NCI-H1694 treated with DMSO at 0.1 percent for 48 hours (cell line): ENCODE measurements at places on chromosomes 16 and 17.

DNA sequence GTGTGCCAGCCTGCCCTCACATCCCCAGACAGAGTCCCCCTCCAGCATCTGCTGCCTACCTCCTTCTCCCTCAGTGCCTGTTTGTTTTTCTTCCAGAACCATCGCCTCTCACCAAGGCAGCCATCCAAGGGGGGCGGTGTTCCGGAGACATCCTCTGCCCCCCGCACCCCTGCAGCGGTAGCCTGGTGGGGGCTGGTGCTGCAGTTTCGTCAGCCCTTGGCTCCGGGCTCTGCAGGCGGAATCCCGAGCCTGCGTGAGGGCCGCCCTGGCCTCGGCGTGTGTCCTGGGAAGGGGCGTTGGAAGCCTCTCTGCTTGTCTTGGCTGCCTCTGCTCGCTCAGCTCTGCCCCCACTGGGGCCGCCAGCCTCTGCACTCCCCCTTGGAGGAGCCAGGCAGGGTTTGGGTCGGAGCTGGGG lies 126.0 kb upstream of the CIBAR2 start:
- DNase-seq = peak; percentile 89

DNA sequence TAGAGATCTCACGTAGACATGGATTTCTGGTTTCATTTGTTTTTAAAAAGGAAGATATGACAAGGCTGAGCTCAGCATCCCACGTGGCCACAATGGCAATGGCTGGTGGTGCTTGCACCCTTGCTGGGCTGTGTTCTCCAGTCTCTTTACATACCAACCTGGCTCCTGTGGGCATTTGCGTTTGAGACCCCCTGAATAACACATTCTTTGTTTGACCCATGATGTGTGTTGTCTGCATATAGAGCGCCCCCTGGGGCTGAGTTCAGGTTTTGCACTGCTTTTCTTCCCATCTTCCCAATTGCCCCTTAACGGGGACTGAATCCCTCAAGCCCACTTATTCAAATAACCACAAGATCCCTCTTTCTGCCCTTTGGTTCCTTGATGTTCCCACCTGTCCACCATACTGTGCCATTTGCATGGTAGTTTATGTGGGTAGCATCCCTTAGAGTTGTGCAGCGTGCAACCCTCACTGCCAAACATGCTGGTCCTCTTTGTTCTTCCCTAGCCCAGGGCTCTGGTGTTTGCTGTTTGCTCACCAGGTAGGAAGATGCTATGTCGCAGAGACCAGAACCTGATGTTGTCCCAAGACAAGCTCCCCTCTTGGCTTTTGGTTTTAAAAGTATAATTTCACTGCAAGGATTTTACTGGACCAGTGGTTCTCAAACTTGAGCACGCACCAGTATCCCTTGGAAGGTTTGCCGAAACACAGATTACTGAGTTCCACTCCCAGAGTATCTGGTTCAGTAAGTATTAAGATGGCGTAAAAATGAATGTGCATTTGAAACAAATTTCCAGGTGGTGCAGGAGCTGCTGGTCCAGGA lies 38.5 kb upstream of the NKD1 start:
- DNase-seq = peak; percentile 4

DNA sequence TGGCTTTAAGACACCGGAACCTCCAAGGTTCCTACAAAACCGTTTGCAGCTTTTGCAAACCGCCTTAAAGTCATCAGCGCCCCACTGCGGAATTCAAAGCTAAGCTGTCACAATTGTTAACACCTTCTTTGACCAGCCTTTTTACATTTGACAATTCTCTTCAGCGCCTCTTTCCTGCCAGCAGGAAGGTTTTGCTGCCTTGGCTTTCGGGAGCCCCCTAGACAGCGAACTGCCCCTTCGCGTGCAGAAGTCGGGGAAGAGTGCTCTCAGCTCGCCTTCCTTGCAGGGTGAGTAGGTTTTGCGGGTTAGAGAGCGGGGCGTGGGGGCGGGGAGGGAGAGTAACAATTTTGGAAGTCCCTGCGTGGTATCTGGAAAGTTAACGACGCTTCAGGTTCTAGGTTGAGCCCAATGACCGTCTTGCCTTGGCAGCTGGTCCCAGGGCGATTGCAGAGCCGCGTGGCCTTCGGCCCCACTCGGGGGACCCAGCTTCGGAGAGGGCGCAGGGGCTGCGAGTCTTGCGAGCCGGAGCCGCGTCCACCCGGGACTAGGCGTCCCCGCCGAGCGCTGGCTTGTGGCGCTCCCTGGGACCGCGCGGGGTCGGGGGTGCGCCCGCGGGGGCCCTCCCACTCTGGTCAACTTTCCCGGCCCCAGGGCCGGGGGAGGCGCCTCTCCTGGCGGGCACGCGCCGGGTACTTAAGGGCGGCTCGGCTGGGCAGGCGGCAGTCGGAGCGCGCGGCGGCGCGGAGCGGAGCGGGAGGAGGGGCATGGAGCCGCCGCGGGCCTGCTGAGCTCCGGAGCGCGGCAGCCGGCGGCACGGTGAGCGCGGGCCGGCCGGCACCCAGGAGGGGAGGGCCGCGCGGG lies at the start of gene HAS3:
TSS of gene HAS3 (plus strand) at position 153 of the 861 bp plus-strand sequence. CDS start 3,743 bp downstream, outside the sequence.
- DNase-seq = peak; percentile 53

DNA sequence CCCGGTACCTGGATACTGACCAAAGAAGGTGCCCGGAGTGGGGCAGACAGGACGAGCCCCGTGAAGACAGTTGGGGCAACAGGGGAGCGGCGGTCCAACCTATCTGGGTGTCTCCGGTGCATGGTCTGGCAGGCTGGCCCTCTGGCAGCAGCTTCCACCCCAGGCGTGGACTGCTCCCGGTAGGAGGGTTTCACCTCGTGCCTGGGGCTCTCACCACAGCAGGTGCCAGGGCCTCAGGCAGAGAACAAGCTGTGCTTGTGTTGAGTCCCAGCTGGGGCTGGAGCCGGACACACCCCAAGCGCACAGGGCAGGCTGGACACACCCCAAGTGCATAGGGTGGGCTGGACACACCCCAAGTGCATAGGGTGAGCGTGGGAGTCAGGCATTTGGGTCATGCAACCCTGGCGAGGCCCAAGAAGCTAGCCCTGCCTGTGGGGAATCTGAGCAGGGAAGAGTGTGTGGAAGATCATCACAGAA lies 1.5 kb upstream of the FBXL16 start:
- DNase-seq = no peak

DNA sequence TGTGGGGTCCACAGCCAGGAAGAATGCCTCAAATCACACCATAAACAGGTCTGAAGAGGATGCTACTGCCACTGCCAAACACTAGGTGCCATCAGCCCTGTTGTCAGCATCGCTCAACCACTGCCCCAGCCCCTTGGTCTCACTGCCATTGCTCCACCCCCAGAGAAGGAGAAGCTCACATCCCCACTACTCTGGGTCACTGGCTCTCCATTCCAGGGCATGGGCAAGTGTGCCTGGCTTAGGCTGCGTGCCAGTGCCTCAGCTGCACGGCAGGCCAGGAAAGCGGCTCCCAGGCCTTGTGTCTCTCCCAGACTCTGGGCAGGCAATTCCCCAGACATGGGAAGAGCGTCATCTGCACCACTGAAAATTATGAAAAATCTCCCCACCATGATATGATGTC lies 1.2 kb upstream of the IGSF6 start:
- no peak for DNase-seq

GRCh38 chr17:62578757-62579487 lies 48.5 kb upstream of the MRC2 start:
- DNase-seq = no peak

DNA sequence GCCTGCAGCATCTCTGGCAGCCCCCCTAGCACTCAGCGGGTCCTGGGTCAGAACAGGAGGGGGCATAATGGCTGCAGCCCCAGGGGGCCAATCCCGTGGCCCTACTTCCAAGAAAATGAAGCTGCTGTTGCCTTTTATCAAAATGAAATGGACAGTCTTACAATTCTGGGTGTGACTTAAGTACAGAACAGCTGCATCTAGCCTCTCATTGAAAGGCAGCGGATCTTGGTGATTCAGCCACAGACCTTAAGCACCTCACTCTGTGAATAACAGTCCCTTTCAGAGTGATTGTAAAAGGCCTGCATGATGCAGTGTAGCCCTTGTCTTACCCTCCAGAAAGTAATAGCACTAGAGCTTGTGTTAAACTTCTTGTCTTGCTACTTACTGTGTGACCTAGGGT lies 11.5 kb upstream of the UMOD start:
- DNase-seq = no peak

DNA sequence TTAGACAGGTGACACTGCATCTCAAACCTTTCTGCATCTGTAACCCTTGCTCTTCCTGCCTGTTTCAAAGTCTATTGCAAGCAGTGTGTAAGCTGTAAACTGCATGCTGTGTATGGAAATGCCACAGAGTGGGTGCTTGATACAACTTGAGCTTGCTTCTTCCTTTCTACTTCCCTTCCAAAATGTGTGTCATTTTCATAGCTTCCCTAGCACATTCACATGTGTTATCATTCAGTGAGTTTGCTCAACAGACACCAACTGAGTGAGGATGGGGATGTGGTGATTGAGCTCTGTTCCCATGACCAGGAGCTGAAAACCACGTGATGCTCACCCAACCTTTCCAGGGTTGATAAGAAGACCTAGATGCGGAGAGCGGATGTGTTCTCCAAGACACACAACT lies 111.1 kb downstream of the VAT1L start:
- no peak for DNase-seq

DNA sequence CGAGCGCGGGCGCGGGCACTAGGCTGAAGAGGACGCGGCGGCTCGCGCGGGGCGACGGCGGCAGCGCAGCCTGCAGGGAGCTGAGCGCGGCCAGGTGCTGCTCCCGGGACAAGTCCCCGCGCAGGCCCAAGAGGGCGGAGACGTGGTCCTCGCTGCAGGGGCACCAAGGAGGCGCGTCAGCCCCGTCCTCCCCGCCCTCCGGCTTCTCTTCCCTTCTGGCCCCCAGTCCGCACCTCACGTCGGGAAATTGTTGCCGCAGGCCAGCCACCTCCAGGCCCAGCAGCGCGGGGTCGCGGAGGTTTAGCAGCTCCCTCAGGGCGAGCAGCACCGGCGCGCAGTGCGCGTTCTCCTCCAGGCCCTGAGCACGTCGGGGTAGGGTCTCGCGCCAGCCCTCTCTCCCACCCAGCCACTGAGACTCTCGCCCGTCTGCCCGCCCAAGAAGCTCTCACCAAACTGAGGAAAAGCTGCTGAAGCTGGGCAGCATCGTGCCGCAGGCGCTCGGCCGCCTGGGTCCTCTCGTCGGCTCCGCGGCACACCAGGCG lies 761 bp upstream of the MATCAP1 start:
- no peak for DNase-seq

DNA sequence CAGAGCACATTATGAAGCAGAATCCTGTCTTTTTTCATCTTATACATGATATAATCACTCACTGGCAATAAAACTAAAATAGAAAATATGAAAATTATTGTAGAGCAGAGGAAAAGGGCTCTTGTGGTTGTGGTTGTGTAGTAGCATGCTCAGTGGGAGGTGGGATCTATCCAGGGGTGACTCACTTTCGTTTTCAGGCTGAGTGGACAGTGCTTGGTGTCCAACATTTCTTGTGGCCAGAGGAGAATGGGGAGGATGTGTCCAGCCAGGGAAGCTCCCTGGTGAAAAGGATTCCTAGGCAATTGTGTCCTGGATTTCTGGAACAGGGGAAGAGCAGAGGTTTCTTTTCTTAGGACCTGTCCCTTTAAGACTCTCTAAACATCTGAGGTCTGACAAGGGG lies 31.9 kb upstream of the CPHXL start:
- DNase-seq = no peak

- DNase-seq = peak; percentile 54
Observed at GRCh38 chr17:82551779-82552457, 32.4 kb downstream of the FOXK2 start.

DNA sequence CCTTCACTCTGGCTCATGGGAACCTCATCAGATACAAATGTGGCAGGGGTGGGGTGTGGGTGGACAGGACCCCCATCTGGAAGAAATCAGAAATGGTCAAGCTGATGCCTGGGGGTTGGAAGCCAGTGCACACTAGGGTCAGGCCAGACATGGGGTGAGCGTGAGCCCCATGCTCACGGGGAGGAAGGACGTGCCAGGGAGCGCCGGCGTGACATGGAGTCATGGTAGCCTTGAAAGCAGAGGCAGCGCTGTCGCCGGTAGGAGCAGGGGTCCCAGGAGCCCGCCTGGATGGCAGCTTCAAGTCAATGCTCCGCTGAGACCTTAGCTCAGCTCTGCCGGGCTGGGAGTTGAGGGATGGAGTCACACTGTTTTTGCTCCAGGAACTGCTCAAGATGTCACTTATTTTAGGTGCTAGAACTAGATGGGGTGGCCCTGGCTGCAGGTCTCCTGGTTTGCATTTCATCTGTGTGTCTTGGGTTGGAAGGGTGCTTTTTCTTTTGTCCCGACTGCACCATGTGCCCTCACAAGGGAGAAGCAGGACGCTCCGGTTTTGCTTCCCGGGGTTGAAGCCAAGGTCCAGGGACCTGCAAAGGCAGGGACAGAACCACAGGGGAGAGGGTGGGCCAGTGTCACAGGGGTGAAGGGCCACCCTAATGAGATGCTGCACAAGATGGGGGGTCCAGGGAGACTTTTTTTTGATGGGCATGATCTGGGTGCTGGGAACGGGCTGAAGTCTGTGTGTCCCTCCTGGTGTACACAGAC lies 51.4 kb downstream of the USP22 start:
- no peak for DNase-seq

GRCh38 chr16:11610580-11610979 lies 23.9 kb upstream of the LITAF start:
- DNase-seq = peak; percentile 13

GRCh38 chr17:21688293-21688949 lies 3.9 kb upstream of the KCNJ18 start:
- no peak for DNase-seq

- DNase-seq = no peak
Observed at GRCh38 chr16:85142771-85143211, 30.5 kb upstream of the CIBAR2 start.

DNA sequence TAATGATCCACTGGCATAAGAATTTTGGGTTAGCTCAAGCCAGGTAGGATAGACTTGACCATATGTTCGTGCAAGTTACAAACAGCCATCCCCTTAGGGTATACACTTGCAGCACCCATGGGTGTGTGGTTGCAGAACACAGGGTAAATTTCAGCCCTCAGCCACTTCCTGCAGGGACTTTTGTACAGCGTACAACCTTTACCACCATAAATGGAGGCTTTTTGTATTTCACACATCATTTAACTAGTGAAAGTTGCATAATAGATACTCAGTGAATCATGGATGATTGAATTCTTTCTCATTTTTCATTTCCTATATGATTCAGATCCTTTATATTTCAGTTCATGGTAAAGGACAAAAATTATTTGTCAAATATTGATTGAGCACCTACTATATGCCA lies 473.9 kb downstream of the CDH13 start:
- no peak for DNase-seq

- no peak for DNase-seq
Observed at GRCh38 chr17:15274017-15274416, 8.9 kb upstream of the PMP22 start.
